NCI-H1930 (cell line): ENCODE measurements at places on chromosomes 7 and 10.
A peak's percentile ranks its signal among the peaks of the same experiment; 100 is the strongest.

DNA sequence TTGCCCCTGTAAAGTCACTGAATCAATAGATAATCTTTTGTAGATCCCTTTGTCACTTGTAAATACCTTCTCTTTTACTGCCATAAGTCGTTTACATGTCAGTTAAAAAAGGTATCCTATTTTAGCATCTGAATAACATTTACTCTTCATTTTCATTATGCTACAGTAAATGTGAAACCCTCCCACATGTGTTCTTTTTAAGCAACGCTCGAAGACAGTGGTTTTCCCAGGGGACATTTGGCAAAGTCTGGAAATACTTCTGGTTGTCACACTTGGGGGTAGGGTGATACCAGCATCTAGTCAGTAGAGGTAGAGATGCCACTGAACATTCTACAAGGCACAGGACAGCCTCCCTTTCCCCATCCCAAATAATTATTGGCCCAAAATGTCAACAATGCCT, 23.7 kb downstream of the ATAD1 start:
- DNase-seq = no peak

DNA sequence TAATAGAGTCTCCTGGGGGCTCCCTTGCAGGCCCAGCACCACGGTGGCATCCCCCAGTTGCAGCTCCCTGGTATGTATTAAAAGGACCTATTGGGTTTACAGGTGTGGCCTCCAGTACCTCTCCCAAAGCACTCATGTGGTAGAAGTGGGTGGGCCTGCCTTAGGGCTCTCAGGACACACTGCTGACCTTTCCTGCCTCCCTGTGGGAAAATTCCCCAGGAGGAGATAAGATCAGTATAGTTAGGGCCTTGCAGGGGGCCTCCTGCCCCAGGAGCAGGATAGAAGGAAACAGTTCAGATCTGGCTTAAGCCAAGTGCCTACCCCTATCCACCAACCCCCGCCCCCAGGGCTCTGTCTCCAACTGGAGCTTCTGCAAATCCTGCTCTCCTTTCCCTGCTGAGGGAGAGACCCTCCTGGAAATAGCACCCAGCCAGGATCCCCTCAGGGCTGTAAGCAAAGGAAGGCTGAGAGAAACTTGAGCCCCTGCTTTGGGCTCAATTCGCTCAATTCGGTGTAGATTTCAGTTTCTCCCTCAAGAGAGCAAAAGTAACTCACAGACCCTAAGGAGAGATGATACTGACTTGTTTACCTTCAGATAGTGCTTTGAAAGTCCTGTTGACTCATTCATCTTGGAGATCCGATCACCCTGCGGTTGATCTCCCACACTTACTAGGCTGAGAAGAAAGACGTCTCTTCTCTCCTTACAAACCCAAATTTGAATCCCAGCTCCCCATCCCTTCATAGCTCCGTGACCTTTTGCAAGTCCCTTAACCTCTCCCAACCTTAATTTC, 130.6 kb downstream of the WDR11 start:
- DNase-seq = no peak

- no peak for DNase-seq
These were observed 401.9 kb downstream of the SORCS3 start for GRCh38 chr10:105042906-105043552.

GRCh38 chr7:30772984-30773383, 1.8 kb downstream of the MINDY4 start:
- no peak for DNase-seq

- DNase-seq = no peak
These were observed 158.8 kb downstream of the SKAP2 start for GRCh38 chr7:26705567-26705966.

DNA sequence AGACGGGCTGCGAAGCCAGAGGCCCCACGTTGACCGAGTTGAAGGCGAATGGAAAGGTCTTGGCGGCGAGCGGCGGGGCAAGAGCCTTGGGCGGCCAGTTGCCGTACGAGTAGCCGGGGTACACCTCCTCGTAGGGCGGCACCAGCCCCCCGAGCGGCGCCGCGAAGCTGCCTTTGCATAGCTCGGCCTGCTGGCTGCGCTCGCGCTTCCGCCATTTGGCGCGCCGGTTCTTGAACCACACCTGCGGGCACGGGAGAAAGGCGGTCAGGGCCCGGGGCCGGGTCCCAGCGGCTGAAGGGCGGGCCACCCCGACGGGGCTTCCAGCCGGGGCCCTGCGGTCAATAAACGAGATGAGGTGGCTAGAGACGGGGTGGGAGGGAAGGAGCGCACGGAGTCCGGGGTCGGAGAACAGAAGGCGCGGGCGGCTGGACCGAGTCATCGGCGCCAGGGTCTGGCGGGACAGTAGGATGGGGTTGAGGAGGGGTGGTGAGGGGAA, 4.8 kb downstream of the ELOVL3 start:
- peak; percentile 35 for DNase-seq

DNA sequence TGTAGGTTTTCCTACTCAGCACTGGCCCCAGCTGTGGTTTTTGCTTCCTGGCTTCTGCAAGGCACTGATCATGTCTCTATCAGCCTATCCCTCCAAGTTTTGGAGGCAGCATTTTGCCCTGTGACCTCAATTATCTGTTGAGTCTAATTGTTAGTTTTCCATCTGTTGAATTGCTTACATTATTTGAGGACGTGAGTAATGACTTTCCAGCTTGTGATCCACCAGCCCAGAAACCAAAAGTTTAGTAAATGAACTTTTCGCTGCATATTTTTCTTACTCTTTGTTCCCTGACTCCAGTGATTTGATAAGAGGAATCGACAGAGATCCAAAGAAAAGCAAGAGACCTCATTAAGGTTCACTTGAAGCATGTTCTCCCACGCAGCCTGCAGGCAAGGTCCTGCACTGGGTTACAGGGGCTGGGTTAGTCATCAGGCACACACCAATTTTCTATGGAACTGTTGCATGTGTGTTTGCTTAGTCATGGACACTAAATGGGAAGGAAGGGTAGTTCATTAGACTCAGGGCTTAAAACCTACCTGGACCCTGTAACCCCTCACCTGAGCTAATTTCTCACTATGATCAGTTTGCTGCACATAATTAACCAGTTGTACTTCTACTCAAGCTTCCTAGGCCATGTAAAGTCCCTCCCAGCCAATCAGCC, 57.2 kb downstream of the AKR1E2 start:
- DNase-seq = no peak

GRCh38 chr7:107001490-107001889, 43.0 kb upstream of the PRKAR2B start:
- DNase-seq = no peak

- no peak for DNase-seq
These were observed 922 bp downstream of the PPA1 start for GRCh38 chr10:70232155-70232858.

GRCh38 chr10:56586461-56586891, 225.4 kb upstream of the ZWINT start:
- no peak for DNase-seq

DNA sequence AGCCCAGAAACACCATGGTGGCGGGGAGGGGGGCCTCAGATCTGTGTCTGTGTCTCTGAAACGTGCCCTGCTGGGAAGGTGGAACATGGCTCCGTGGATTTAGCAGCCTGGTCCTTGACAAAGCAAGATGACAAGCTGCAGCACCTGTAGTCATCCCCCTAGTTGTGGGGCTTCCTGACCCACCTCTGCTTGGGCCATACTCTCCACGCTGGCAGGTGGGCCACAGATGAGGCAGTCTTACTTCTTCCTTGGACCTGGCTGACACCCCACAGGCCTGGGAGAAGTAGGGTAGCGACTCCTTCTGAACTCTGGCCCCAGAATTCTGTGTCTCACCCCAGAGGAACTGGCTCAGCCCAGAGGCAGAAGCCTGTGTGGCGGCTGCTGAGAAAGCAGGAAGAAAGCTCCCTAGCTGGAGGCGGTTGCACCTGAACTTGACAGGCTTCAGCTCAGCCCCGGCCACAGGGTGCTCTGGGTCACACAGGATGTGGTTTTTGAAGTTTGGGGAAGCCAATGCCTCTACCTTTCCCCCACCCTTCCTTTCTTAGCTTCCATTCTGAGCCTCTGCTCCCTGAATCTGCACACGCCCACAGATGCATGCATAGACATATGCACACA, 113.9 kb downstream of the ABLIM1 start:
- DNase-seq = no peak

DNA sequence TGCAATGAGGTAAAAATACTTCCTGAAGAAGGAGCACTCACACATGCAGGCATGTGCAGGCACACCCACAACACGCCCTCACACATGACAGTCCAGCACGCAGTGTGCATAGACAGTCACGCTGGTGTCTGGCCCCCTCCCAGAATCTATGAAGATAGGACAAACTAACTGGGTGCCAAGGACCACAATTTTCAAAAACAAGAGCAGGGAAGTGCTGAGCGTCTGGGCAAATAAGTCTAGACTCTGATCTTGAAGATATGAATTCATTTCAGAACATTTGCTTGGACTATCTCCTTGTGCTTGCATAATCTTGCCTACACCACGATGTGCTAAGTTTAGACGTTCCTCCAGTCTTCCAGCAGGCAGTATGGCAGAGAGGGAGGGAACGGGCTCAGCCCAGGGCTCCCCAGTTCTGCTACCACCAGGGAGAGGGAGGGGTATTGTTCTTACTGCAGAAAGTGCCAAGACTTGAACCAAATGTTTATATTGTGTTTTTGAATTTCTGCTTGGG, 276.5 kb upstream of the KLF6 start:
- DNase-seq = no peak

- DNase-seq = no peak
These were observed 21.8 kb upstream of the MRC1 start for GRCh38 chr10:17787087-17787961.

DNA sequence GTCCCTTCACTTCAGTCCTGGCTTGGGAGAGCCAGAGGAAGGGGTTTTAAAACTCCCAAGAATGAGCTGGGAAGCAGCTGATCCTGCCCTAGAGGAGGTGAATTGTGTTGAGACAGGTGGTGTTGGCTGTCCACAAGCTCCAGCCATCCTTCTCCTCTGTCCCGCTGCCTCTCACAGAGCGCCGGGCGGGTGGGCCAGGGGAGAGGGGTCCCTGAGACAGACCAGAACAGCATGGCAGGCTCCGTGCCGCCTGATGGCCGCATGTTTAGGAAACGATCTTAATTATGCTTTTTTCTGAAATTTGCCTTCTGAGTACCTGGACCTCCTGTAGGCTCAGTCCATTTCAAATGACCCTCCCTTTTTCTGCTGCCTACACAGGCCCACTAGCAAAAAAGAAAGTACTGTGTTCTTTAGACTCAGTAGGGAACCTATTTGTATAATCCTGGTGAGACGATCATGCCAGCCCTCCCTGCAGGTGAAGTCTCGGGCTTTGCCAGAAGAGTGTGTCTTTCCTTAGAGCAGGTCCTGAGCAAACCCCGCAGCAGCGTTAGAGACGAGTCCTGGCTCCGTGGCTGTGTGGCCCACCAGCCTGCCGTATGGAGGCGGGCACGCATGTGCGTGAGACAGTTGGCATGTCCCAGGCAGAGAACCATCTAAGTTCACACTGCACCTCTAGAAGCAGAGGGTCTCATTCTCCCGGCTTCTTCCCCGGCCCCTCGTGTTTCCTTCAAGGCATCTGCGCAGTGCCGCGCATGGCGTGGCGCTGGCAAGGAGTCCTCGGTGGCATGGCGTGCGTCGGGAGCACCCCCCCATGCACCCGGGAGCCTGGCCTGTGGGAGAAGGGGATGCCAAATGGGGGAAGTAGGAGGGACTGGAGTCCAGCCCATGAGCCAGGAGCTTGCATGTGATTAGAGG, 26.3 kb upstream of the PWWP2B start:
- DNase-seq = no peak

- no peak for DNase-seq
These were observed 111.8 kb upstream of the ZNF438 start for GRCh38 chr10:31143331-31143935.

DNA sequence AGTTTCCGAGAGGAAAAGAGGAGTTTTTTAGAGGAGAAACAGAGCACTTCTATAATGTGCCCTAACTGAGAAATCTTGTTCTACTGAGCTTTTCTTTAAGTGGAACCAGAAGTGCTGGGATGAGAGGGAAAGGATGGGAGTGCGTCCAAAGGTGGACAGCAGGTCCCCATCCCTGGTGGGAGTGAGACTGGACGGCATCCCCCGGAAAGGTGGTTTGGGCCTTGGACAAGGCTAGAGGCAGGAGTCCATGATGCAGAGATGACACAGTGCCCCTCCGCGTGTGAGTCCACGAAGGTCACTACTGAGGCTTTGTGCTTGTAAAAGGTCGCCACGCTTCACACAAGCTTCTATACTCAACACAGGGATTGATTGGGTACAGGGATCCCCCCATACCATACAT, 6.1 kb upstream of the EN2 start:
- no peak for DNase-seq

DNA sequence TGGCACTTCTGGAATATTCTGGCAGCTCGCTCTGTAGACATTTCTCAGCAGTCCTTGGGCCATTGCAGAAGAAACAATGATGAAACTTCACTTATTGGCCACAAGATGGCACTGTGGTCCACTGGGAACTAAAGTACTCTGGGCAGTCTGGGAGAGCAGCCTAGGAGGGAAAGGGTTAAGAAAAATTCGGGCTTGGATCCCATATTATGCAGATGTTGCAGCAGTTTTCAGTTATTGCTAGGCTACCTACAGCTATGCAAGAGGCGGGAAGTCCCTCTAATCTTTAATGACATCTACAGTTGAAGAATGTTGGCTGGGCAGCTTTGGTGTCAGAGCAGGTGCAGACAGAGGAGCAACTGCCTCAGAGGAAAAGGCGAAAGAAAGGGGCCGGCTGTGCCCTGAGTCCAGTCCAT, 201.7 kb upstream of the PRSS58 start:
- peak; percentile 62 for DNase-seq

GRCh38 chr7:142908921-142909890, 23.7 kb upstream of the TRPV6 start:
- no peak for DNase-seq
